ENCODE measurements at places on chromosomes 3 and 15. TPM values are rescaled to one million over a fixed set of nuclear protein-coding genes. Genes with fewer than 3 reads are reported as not detected.

IQCH gene
- total RNA-seq, result 1.1 TPM

GRCh38 chr3:97831140-97831539 lies 9.3 kb downstream of the CRYBG3 start:
- DNase-seq, result no peak

GNAT1 gene
- not detected for total RNA-seq

CHRNA3 gene
- not detected for total RNA-seq

Data from glomerular endothelial cell (primary cell).